ENCODE measurements at places on chromosomes 5 and 9.

GRCh38 chr9:88810826-88811225, 180.4 kb upstream of the S1PR3 start:
- DNase-seq: no peak

- no peak for DNase-seq
These were observed 176.1 kb downstream of the PCSK1 start for GRCh38 chr5:96256795-96257470.

GRCh38 chr9:97632248-97632984, 752 bp downstream of the TSTD2 start:
- no peak for DNase-seq

- DNase-seq: no peak
These were observed 35.4 kb downstream of the LHX3 start for GRCh38 chr9:136169495-136169894.

DNA sequence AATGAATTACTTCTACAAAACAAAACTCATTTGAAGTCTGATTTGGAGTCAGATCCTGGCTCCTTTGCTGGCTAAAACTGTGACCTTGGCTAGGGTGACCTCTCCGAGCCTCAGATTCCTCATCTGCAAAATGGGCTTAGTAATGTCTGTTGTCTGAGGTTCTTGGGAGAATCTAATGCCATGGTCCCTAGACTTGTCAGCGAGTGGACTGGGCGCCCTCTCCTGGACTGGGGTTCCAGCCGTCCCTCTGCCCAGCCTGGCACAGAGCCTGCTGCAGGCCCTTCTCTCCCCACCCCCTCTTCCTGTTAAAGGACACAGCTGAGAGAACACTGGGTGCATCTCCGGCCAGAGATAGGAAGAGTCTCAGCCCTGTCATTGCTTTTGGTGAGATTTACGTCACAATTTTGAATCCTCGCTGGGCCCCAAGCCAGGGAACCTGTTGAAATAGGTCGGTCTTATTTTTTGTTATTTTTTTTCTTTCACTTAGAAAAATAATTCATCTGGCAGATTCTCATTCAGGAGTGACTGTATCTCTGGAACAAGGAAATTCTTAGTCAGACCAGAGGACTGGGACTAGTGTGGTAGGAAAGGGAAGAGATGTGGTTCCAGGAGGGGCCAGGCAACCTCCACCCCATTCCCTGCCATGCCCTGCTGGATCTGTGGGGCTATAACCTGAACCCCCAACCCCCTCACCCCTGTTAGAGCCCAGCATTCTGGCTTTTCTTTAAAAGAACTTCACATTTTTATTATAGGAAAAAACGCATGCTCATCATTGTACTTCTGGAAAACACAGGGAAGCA, 48.2 kb upstream of the RPL26L1 start:
- peak; percentile 6 for DNase-seq

GRCh38 chr5:35342664-35343063, 112.4 kb upstream of the PRLR start:
- no peak for DNase-seq

DNA sequence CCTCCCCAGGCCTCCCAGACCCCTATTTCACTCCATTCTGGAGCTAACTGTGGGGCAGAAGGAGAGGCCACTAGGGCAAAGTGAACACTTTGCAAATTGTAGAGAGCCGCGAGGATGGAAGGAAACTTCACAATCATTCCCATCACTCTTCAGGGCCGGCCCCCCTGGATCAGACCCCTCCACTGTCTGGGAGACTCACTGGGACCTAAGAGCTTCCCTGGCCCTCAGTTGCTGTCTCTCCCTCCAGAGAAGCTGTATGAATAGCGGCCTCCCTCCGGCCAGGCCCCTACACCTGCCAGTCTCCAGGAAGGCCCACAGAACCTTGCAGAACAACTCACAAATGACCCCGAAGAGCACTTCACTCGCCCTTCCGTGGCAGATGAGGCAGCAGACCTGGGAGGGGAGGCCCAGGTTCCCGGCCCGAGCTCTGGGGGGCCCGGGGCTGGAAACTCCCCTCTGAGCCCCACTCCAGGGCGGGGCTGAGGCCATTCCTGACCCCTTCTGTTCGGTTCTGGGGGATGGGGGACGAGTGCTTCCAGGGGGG, 141.9 kb upstream of the IER5L start:
- DNase-seq: no peak

GRCh38 chr9:37922363-37923117, 18.6 kb upstream of the SLC25A51 start:
- no peak for DNase-seq

DNA sequence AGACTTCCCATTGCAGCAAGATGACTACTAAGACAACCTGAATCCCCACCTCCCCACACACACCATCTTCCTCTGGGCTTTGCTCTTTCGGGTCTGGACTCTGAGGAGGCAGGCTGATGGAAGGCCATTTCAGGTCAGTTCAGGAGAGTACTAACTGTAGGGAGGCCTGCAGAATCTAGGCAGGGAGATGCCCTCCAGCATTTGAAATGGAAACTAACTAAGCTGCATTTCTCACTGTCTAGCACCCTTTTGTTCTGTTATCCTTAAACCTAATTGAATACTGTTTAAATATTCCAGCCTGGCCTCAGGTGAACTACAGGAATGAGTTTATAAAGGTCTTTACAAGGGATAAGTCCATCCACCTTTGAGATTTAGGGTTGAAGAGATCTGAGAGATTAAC, 4.9 kb upstream of the TBCA start:
- no peak for DNase-seq

- DNase-seq: no peak
These were observed 464.4 kb upstream of the TUSC1 start for GRCh38 chr9:26142631-26143030.

DNA sequence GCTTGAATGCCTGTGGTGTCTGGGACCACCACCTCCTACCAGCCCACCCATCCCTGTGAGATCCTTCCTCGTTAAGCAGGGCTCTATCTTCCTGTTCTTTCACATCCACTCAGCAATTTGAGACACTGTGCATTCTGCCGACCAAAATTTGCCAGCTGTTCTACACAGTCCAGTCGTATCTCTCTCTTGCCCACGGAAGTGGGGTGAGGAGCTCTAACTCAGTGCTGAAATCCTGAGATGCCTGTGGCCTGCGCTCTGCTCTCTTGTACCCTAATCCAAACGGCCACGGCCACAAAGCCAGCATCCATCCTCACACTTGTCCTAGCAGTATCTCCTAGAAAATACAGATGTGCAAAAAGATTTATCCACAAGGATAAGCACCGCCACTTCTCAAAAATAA, 97.9 kb downstream of the MVB12B start:
- DNase-seq: no peak

DNA sequence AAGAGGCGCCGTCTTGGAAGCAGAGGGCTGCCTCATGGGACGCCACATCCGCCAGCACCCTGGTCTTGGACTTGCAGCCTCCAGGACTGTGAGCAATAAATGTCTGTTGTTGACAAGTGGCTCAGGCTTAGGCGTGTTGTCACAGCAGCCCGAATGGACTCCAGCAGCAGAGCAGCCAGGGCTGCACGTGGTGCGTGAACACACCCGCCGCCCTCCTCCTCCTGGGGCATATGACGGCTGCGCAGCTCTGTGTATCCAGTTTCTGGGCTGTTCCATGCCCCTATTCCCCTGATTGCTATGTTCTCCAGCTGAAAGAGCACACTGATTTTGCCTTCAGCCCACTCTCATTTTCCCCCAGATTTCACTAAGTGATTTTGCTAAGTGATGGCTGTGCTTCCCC, 36.0 kb upstream of the CLPTM1L start:
- DNase-seq: no peak

GRCh38 chr9:8872802-8873201, 1073.2 kb upstream of the DMAC1 start:
- DNase-seq: no peak

DNA sequence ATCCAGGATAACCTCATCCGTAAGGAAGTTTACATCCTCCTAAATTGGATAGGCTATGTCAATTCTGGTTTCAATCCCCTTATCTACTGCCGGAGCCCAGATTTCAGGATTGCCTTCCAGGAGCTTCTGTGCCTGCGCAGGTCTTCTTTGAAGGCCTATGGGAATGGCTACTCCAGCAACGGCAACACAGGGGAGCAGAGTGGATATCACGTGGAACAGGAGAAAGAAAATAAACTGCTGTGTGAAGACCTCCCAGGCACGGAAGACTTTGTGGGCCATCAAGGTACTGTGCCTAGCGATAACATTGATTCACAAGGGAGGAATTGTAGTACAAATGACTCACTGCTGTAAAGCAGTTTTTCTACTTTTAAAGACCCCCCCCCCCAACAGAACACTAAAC, 1.3 kb downstream of the ADRB2 start:
- no peak for DNase-seq

DNA sequence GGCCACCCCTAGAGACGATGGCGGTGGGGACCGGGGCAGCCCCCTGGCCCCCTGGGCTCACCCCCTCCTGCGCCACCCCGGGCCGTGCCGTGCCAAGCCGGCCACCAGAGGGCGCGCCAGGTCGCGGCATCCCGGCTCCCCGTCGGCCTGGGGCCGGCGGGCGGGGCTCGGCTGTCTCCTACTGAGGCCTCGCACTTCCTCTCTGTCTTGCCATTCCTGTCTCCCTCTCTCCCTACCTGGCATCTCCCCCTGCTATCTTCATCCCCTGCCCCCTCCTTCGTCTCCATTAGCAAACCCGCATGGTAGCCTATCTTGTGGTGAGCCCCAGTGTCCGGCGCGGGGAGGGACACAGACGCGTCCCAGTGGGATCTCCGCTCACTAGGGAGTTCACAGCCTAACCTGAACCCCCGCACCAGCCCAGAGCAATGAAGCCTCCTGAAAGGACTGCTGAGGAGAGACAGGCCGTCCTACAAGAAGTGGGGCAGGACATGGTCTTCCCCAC, 29.8 kb upstream of the FABP6 start:
- DNase-seq: peak; percentile 70

- no peak for DNase-seq
These were observed 122.8 kb downstream of the STARD4 start for GRCh38 chr5:111389390-111390082.

GRCh38 chr5:32279223-32279622, 33.5 kb downstream of the MTMR12 start:
- no peak for DNase-seq

DNA sequence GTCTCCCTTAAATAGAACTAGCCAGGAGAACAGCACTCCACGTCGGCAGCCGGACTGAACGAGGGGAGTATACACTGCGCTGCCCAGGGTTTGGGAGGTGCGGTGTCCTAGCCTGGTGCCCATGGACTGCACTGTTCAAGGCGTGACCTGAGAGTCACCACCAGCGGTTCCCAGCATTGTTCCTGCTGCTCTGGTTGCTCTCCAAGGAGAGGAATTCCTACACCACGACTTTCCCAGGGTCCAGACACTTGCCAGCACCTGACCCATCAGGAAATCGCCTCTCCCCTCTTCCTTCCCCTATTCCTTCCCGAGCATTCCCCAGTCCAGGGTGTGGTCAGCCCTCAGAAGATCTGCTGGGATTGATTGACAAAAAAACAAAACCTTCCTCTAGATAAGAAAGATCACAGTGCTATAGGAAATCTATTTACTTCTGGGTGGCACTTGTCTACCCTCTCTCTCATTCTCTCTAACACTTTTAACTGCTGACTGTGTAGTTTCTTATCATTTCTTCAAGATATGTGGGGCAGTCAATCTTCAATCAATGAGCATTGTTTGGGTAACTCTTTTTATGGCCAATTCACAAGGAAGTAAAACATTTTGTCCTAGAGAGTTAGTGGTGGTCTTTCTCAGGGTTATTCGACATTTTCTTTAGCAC, 297.8 kb upstream of the ACTBL2 start:
- no peak for DNase-seq

- no peak for DNase-seq
These were observed 22.5 kb downstream of the ZNF618 start for GRCh38 chr9:113898596-113898995.

DNA sequence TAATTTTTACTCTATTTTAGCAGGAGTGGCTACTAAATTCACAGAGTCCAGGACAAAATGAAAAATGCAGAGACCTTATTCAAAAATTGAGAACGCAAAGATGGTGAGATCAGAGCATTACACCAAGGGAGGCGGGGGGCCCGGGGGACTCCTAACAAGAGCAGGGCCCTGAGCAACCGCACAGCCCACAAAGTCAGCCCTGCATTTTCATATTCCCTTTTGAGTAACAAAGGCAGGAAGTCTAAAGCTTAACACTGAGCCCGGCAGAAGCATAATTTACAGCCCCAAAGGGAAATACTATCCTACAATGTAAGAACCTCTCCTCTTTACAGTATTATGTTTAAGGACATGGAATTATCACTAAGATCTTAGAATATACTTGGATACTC, 69.4 kb downstream of the TLE1 start:
- no peak for DNase-seq

DNA sequence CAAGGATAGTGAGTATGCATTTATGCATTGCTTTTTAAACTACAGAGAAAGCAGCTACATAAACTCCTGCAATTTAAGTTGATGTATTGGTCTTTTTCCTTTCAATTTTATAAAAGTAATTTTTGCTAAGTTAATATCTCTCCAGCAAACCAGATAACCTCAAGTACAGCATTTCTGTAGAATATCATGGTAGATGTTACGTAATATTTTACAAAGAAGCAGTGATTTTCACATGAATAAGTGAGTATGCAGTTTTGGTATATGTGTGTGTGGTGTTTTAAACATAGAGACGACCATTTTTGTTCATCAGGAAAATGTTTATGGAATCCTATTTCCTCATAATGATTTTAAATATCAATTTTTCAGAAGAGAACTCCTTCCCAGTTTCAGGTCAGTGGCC, 118.9 kb downstream of the INSYN2B start:
- DNase-seq: no peak

GRCh38 chr9:4318741-4319140, 18.9 kb upstream of the GLIS3 start:
- DNase-seq: no peak

DNA sequence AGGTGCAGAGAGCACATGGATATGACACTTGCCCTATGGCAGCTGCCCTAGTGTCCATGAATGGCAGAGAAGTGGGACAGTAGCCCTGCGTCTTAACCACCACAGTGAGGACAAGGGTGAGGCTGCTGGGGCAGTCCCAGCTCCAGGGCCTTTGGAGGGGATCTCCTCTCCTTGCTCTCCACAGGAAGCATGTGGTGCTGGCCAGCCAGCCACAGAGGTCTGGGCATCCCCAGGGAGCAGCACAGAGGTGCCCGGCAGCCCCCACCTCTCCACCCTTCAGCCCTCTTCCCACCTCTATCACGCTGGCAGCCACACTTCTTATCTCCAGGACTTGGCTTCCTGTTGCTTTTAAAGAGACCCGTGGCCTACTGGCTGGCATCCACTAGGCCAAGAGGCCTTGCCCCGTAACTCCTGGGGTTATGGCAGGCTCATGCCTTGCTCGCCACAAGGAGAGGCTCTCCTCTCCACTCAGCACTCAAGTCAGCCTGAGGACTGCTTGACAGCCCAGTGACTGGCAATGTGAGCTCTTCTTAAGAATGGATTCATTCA, 21.9 kb downstream of the CSF2 start:
- DNase-seq: no peak

GRCh38 chr5:79025054-79025472, 40.0 kb upstream of the ARSB start:
- DNase-seq: peak; percentile 50

- DNase-seq: no peak
These were observed 45.5 kb upstream of the TNFSF15 start for GRCh38 chr9:114851306-114851705.
